Cortex of kidney (tissue), 1 donor: ENCODE measurements at places on chromosomes 2 and 18.

GRCh38 chr2:149464396-149464795 is 123.2 kb downstream of the MMADHC start:
- DNase-seq, result no peak

DNA sequence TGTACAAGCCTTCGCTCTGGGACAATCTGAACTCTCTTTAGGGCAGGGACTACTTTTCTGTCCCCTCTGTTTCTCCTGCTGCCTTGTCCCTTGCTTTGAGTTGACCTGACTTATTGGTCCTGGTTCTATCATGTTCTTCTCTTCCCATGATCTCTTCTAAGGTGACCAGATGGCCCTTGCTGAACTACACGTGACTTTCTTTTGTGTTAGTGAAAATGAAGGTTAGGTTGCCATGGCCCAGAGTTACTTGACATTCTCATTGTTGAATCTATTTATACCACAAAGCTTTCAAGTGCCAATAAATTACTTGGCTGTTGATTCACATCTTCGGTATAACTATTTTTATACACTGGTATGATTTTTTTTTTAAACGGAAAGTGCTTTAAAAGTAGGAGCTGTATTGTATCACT is 24.4 kb downstream of the MRPL33 start:
- DNase-seq, result no peak

DNA sequence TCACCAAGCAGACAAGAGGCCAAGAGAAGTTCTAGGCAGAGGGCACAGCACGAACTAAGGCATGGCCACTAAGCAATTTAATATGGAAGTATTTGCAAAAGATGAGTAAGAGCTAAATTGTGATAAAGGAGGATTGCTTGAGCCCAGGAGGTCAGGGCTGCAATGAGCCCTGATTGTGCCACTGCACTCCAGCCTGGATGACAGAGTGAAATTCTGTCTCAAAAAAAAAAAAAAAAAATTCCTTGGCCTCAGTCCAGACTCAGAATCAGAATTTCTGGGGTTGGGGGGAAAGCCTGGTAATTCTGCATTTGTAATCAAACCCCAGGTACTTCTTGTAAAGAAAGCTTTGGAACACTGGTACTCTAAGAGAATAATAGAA is 46.8 kb upstream of the RTN4 start:
- no peak for DNase-seq

GRCh38 chr18:31268985-31269406 is 49.0 kb upstream of the DSG1 start:
- DNase-seq, result no peak

DNA sequence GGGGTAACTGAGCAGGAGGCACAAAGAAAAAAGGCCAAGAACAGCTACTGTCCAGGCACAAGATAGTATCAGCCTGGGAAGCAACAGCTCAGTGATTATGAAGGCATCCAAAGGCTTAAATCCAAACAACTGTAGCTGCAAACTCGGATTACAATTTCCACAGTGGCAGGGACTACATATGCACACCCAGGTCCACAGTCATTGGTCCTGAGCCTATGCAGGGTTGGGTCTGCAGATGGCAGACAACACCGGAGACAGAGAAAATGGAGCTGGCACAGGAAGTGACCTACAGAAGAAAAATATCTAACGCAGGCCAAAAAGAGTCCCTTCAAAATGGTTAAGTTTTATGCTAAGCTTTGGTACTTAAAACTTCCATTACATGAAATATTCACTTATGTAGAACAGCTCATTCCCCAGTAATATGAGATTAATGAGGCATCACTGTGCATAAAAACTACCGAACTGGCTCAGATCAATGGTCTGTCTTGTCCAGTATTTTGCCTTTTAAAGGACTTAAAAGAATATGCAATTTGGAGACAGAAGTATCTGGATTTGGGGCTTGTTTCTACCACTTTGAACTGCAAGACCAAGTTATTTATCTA is 132.1 kb downstream of the SUCLG1 start:
- DNase-seq, result no peak

- no peak for DNase-seq
Measured at GRCh38 chr2:215080545-215080944, 57.9 kb downstream of the ABCA12 start.

DNA sequence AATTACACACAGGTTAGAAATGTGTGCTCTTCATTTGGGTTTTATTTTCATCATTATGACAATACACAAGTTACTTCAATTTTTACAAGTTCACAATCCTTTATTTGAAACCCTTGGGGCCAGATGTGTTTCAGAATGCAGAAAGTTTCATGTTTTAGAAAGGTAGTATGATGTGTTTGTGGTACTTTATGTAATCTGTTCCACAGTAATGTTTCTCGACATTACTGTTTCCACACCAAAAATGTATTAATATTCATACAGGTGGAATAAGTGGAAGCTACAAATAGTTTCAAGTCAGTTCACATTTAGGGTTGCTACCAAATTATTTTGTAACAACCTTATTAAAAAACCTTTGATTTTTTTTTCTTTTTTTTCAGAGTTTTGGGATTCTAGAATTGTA is 10.4 kb downstream of the UBE2E3 start:
- no peak for DNase-seq

DNA sequence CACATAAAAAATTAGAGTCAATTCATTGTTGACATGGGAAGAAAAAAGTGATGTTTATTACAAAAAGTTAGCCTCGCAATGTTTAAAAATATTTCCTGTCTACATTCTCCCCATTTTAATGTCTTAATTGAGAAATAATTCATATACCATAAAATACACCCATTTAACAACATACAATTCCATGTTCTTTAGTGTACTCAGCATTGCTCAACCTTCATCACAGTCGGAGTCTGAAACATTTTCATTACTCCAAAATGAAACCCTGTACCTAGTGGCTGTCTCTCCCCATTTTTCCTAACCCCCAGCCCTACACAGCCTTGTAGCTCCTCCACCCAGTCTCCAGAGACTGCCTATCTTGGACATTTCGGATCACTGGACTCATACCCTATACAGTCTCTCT is 103.9 kb upstream of the CBLN2 start:
- DNase-seq, result no peak

DNA sequence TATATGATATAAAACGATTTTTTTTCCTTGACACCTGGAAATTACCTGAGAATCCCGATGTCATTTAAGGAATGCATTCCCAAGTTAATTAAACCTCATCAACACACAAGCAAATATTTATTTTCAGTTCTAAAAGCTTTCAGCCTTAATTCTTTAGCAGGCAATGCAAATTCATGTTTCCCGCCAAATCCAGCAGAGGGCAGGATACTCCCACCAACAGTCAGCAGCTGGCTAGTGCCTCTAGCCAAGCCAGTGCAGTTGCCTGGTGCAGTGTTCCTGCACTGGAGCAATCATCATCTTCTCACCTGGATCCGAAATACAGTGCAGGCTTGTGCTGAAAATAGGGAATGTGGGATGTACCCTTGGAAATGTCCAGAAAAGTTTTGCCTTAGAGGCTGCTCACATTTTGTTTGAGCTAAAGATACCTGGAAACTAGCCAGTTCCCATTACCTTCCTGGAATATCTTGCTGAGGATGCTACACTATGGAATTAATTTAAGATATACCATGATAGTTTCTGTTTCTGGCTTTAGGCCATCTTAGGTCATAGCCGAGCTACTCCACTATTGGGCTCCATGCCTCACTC is 48.4 kb upstream of the CYTIP start:
- DNase-seq, result no peak

- DNase-seq, result no peak
Measured at GRCh38 chr2:3071685-3072263, 305.8 kb downstream of the EIPR1 start.

DNA sequence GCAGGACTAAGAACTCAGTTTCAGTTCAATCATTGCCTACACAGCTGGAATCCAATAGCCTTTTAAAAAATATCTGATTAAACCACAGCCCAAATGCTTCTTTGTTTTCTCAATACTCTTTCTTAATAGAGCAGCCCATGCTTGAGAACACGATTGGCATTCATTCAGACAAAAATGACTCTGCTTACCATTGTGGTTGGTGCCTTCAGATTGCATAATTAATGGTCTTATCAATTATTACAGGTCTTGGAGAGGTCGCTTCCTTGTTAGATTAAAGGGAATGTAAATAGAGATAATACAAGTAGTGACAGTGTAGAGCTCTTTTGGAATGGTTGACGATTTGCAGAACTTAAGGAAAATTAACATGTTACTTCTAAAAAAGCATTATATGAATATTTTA is 107.2 kb downstream of the RNF152 start:
- no peak for DNase-seq

DNA sequence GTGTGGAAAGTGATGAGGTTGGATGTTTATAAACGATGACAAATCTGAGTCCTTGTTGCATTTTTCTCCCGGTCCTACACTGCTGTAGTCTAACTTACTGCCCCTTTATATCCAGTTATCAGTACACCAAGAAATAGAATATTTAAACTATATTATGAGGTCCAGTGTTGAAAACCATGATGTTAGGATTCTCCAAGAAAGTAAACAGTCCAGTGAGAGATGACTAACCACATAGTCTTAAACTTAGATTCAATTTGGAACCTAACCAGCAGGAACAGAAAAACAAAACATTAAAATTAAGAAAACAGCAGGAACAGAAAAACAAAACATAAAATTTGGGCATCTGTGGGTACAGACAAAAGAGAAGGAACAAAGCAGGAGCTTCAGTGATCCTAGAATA is 143.2 kb downstream of the TPGS2 start:
- DNase-seq, result no peak

GRCh38 chr2:20434588-20435294 is 12.1 kb upstream of the RHOB start:
- DNase-seq, result no peak

- DNase-seq, result no peak
Measured at GRCh38 chr18:63844254-63844653, 43.3 kb upstream of the SERPINB2 start.

- no peak for DNase-seq
Measured at GRCh38 chr18:44798433-44799048, 117.9 kb downstream of the SETBP1 start.

DNA sequence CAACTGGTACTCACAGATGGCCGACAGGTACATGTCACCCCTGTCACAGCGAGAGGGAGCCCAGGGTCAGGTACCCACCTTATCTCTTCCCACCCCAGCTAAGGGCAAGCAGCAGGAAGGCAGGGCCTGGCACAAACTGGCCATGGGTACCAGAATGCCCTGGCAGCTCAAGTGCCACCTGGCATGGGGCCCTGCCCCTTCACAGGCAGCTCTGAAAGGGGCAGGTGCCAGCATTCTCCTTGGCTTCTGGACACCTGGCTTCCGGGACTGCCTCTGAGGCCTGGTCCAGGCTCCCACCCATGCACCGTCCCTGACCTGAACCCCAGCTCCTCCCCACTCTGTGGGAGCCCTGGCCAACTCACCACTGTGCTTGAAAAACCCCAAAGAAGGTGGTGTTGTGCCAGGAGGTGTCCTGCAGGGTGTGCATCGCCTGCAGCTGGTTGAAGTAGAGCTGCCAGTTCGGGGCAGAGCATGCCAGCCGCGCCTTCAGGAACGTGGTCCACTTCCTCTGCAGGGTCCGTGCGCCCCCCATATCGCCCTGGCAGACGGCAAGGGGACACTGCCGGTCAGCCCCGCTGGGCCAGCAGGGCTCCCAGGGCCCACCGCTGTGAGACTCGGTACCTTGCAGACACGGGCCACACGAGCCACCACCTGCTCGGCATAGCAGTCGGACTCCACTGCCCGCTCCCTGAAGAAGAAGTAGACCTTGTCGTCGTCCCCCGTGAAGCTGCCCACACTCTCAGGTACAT is 5.4 kb downstream of the SEMA4C start:
- DNase-seq, result no peak

- DNase-seq, result no peak
Measured at GRCh38 chr2:86022661-86023365, 82.9 kb downstream of the POLR1A start.

DNA sequence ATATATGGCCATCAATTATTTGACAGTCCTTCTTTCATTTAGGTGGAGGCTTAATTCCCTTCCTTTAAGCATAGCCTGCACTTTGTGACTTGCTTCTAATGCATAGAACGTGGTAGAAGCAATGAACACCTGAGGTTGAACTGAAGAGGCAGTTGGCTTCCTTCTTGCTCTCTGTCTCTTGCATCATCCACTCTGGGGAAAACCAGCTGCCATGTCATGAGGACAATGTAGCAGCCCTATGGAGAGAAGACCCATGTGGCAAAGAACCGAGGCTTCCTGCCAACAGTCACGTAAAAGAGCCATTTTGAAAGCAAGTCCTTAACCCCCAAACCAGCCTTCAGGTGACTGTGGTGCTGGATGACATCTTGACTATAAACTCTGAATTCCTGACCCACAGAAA is 46.8 kb downstream of the ATOH8 start:
- DNase-seq, result no peak

DNA sequence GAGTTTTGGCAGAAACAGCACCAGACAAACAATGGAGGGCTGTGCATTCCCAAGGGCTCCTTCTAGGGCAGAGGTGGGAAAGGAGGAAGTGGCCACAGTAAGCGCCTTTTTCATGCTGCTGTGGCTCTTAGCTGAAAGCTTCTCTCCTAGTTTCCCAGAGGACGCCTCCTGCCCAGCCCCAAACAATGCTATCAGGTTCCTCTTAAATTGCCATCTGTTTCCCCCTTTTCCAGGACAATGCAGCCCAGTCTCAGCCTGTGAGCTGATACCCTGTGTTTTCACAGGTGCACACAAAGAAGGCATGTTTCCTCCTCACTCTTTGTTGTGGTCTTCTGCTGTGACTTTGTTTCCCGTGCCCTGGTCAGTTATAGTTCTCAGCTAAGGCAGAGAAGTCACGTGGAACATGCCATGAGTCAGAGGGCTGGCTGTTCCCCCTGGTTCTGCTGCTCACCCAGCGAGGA is 5.4 kb upstream of the FAM124B start:
- no peak for DNase-seq

GRCh38 chr2:175450029-175450760 is 268.7 kb upstream of the ATP5MC3 start:
- no peak for DNase-seq

DNA sequence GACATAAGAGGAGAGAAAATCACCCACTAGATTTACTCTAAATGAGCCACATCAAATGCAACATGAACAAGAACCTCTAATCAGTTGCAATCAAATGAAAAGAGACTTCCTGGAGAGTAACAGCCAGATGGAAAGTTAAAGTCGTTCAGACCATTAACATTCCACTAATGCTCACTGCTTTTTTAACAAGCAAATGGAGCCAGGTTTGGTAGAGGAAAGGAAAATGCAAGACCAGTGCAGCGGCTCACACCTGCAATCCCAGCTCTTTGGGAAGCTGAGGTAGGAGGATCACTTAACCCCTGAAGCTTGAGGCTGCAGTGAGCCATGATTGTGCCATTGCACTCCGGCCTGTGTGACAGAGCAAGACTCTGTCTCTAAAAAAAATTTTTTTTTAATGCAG is 48.5 kb downstream of the CACNB4 start:
- DNase-seq, result no peak

GRCh38 chr18:48932822-48933510 is 17.8 kb downstream of the SMAD7 start:
- DNase-seq, result no peak

- no peak for DNase-seq
Measured at GRCh38 chr2:16130541-16130880, 190.2 kb downstream of the MYCN start.
